ENCODE measurements at places on chromosomes 2 and 18.

- no peaks in the 10 kb centered on the region for H3K27me3 ChIP-seq
- H3K4me3 ChIP-seq = no peak overlapping the region
- H3K36me3 ChIP-seq = no peaks in the 10 kb centered on the region
- H3K4me1 ChIP-seq = peaks cover 60% of the 10 kb centered on the region
- H3K27ac ChIP-seq = no peak overlapping the region
Measured at GRCh38 chr2:160380611-160381010, 113.0 kb downstream of the RBMS1 start.

- H3K4me3 ChIP-seq = no peak overlapping the region
- H3K36me3 ChIP-seq = no peaks in the 10 kb centered on the region
- no peaks in the 10 kb centered on the region for H3K4me1 ChIP-seq
- peaks cover 9% of the 10 kb centered on the region for H3K27me3 ChIP-seq
Measured at GRCh38 chr2:204160989-204161388, 224.4 kb downstream of the ICOS start.

GRCh38 chr2:95314598-95314963, 17.4 kb downstream of the KCNIP3 start:
- H3K27ac ChIP-seq = no peak overlapping the region
- no peaks in the 10 kb centered on the region for H3K36me3 ChIP-seq
- H3K27me3 ChIP-seq = no peaks in the 10 kb centered on the region
- no peak overlapping the region for H3K4me3 ChIP-seq

DNA sequence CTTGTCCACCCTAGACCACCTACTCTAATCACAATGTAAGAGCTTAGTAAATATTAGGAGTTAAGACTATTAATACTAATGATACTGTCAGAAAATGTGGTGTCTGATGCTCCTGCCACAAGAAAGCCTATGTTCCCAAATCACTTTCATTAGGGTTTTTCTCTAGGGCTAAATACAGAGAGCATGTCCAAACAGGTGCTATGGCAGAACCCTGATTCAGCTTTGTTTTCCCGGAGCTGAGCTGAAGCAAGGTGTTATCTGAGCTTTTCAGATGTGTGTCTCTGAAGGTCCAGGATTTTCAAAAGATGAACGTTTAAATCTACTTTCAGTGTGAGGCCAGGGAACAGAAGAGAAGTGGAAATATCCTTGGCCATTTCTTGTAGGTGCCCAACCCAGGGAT, 40.6 kb downstream of the CPO start:
- peaks cover 24% of the 10 kb centered on the region for H3K27me3 ChIP-seq
- H3K4me1 ChIP-seq = no peaks in the 10 kb centered on the region
- no peak overlapping the region for H3K4me3 ChIP-seq
- H3K27ac ChIP-seq = no peak overlapping the region
- H3K36me3 ChIP-seq = peaks cover 9% of the 10 kb centered on the region
- DNase-seq = no peak

GRCh38 chr2:46195819-46196218, 101.4 kb upstream of the EPAS1 start:
- H3K36me3 ChIP-seq = no peaks in the 10 kb centered on the region
- no peaks in the 10 kb centered on the region for H3K27me3 ChIP-seq
- no peak overlapping the region for H3K27ac ChIP-seq
- H3K4me3 ChIP-seq = no peak overlapping the region
- H3K4me1 ChIP-seq = peaks cover 7% of the 10 kb centered on the region

- DNase-seq = no peak
- H3K4me1 ChIP-seq = no peaks in the 10 kb centered on the region
- H3K4me3 ChIP-seq = no peak overlapping the region
- peaks cover 35% of the 10 kb centered on the region for H3K27me3 ChIP-seq
- H3K36me3 ChIP-seq = no peaks in the 10 kb centered on the region
Measured at GRCh38 chr2:240956171-240956934, 42.1 kb upstream of the SNED1 start.

GRCh38 chr2:240714747-240715725, 23.4 kb downstream of the AQP12A start:
- H3K36me3 ChIP-seq = no peaks in the 10 kb centered on the region
- no peaks in the 10 kb centered on the region for H3K4me1 ChIP-seq
- H3K27ac ChIP-seq = no peak overlapping the region

DNA sequence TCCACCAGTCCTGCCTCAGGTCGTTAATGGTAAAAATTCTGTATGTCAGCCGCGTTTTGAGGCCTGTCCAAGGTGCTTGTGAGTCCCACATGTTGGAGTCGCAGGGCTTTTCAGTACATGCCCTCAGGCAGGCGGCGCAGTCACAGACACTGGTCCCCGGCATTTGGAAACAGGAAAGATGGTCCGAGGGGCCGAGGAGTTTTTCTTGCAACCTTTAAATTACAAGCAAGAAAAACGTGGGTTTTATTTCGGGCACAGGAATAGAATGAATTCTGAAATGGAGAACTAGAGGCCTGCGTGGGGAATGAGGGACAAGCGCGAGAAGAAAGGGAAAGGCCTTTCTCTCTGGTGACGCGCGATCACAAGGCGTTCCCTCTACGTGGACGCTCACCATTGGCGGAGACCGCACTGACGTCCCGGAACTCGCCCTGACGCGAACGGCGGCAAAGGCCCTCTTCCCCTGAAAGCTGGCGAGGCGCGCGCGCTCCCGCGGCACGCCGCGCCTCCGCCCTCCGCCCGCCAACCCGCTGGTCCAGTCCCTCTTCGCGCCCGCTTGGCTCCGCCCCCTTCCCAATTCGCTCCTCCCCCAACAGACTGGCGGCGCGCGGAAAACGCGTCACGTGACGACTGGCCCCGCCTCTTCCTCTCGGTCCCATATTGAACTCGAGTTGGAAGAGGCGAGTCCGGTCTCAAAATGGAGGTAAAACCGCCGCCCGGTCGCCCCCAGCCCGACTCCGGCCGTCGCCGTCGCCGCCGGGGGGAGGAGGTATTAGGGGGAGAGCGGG, at the start of gene HNRNPA3:
TSS of gene HNRNPA3 (plus strand) at position 689 of the 785 bp plus-strand sequence. CDS start at position 695, 6 bp downstream.
- peak within 1 kb of the TSS; percentile 100 for H3K27ac ChIP-seq
- DNase-seq = peak; percentile 100

DNA sequence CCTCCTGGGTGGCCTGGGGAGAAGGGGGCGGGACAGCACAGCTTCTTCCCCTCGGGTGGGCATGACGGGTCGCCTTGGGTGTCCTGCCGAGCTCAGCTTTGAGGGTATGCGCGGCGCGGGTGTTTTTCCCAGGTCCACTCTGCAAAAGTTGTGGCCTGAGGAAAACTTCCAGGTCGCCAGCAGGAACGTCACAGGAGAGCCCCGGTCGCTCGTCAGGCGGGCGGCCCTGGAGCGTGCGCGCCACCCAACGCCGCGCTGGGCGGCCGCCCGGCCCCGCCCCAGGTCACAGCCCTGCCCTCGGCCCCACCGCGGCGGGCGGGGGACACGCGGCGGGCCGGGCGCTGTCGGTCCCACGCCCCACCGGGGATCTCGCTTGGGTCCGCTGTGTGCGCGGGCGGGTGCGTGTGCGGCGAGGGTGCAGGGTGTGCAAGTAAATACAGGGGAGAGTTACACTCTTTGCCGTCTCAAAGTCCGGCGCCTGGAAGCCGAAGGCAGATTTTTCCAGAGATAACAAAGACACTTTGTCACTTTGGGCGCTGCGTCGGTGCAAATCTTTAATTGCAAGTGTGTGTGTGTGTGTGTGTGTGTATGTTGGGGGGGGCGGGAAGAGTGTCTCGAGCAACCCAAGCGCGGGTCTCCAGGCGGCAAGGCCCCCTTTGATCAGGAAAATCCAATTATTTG, 616 bp upstream of the SP5 start:
- H3K27ac ChIP-seq = no peak overlapping the region
- H3K27me3 ChIP-seq = peaks cover 53% of the 10 kb centered on the region
- H3K4me3 ChIP-seq = peak overlapping the region; percentile 87
- H3K4me1 ChIP-seq = peaks cover 20% of the 10 kb centered on the region
- H3K36me3 ChIP-seq = no peaks in the 10 kb centered on the region

DNA sequence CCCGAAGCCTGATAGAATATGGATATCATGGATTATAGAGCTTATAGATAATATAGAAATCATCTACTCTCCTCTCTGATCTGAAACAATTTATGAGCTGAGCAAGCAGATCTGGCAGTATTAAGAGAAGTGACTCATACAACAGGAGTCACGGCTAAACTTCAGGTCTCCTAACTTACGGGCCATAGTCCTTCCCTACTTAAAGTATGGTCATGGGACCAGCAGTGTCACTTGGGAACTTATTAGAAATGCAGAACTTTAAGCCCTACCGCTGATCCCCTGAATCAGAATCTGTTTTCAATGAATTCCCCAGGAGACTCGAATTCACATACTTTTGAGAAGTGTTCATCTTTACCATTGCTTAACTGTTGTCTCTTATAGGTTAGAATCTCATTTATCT, 195.7 kb upstream of the FANCL start:
- no peaks in the 10 kb centered on the region for H3K4me1 ChIP-seq
- H3K27ac ChIP-seq = no peak overlapping the region
- no peak for DNase-seq
- H3K4me3 ChIP-seq = no peak overlapping the region

GRCh38 chr2:205908212-205909183, 177.5 kb downstream of the INO80D start:
- peaks cover 25% of the 10 kb centered on the region for H3K27me3 ChIP-seq
- H3K27ac ChIP-seq = no peak overlapping the region
- H3K4me1 ChIP-seq = no peaks in the 10 kb centered on the region
- no peak for DNase-seq
- no peaks in the 10 kb centered on the region for H3K36me3 ChIP-seq

- no peaks in the 10 kb centered on the region for H3K36me3 ChIP-seq
- DNase-seq = peak; percentile 18
- H3K4me3 ChIP-seq = no peak overlapping the region
- H3K4me1 ChIP-seq = peaks cover 6% of the 10 kb centered on the region
Measured at GRCh38 chr2:181178823-181179412, 198.5 kb downstream of the UBE2E3 start.
